Epithelial cell of esophagus (primary cell): ENCODE measurements at places on chromosomes 4 and X.

DNA sequence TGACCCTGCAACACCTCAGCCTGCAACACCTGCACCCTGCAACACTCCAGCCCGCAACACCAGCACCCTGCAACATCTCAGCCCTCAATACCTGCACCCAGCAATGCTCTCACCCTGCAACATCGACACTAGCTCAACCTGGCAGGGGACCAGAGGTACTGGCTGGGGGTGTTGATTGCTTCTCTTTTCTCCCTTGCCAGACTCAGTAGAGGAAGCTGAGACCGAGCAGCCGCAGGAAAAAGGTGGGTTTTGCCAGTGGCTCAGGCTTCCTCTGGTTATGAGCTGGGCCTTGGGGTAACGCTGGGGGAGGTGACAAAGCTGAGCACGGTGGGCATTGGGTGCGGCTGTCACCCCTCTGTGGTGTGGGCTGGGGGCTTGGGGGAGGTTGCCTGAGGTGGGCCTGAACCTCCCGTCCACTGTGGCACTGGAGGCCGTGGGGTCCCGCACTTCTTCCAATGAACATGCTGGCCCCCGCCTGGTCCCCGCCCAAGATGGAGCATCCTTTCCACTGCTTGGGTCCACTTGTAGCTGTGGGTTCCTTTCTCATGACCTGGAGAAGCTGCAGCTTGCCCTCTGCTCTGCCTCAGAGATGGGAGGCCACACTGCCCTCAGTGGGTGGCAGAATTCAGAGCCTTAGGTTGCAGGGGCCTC, 26.0 kb downstream of the SH3TC1 start:
- no peak for DNase-seq

- peak; percentile 73 for DNase-seq
Observed at GRCh38 chr4:185700048-185700447, 111.9 kb downstream of the SORBS2 start.

DNA sequence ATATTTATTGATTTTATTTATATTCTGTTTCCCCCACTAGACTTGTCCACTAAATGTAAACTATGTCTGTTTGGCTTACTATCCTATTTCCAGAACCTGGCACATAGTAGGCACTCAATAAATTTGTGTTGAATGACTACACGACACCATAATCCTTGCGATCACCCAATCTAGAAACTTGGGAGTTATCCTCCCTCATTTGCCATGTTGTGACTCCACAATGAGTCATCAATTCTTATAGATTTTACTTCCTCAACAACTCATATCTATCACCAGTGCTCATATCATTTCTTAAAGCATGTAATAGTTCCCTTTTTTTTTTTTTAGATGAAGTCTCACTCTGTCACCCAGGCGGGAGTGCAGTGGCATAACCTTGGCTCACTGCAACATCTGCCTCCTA, 39.9 kb upstream of the VAMP7 start:
- DNase-seq, result peak; percentile 24

DNA sequence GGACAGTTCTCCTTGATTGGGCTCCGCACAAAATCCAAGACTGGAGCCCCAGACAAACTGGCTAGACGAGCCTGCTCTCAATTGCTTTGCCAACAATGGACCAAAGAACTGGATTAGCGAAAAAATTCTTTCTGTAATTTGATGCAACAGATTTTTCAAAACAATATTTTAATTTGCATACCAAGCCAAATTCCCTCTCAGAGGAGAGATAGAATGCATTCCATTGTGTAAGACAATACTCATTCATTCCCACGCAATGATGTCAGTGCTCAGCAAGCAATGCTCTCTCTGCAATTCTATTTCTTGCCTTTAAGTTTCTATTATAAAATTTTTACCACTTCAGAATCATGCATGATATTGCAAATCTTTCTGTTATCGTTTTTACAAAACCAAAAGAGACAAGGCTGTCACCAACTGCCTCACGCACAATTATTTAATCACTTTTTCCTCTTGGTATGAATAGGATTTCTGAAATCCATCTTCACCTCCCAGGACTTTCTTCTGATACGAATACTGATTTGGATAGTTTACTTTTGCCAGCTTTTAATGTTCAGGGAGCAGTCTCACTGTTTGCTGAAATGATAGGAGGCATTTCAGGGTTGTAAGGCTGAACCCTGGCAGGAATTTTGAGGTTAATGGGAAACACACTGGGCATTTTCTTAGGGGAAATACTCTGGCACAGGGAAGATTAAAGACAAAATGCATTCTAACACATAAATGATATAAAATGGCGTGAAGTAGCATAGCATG, 46.1 kb upstream of the HCCS start:
- peak; percentile 73 for DNase-seq

GRCh38 chrX:151780621-151781020, 46.1 kb downstream of the CNGA2 start:
- no peak for DNase-seq
